Stomach (tissue), 19 donors: ENCODE measurements at places on chromosomes 7 and 10. TPM values are rescaled to one million over a fixed set of nuclear protein-coding genes. Genes with fewer than 3 reads are reported as not detected.

GPR22 gene
- total RNA-seq = not detected

ADARB2 gene
- not detected for total RNA-seq

INHBA gene
- total RNA-seq = 3.5 TPM

NMT2 gene
- 10.7 TPM for total RNA-seq

FBXO24 gene
- 0.45 TPM for total RNA-seq

PIK3CG gene
- 1.7 TPM for total RNA-seq

SCART1 gene
- total RNA-seq = 5.9 TPM

TMEM236 gene
- not detected for total RNA-seq

HMX2 gene
- total RNA-seq = not detected

CYP3A4 gene
- total RNA-seq = not detected

C10orf143 gene
- 1.5 TPM for total RNA-seq

LRRC17 gene
- total RNA-seq = 2.2 TPM

CPXM2 gene
- total RNA-seq = 33.5 TPM

WDFY4 gene
- total RNA-seq = 1.2 TPM

BCAP29 gene
- total RNA-seq = 44.6 TPM

ZNF800 gene
- 32.6 TPM for total RNA-seq

PNLIPRP3 gene
- total RNA-seq = not detected

ZNF727 gene
- not detected for total RNA-seq

LDB3 gene
- total RNA-seq = 0.29 TPM

FBXL15 gene
- 22.9 TPM for total RNA-seq

CALCR gene
- not detected for total RNA-seq

IKZF5 gene
- 18.5 TPM for total RNA-seq

GDI2 gene
- total RNA-seq = 346 TPM

LIPN gene
- not detected for total RNA-seq

ADAM12 gene
- total RNA-seq = not detected

TSPAN13 gene
- 63.0 TPM for total RNA-seq

IL2RA gene
- not detected for total RNA-seq

PON2 gene
- 139 TPM for total RNA-seq

DEPP1 gene
- total RNA-seq = 33.9 TPM

CPA4 gene
- not detected for total RNA-seq

VIM gene
- total RNA-seq = 723 TPM

GNGT1 gene
- total RNA-seq = not detected

ITGA8 gene
- 1.7 TPM for total RNA-seq

SLC4A2 gene
- total RNA-seq = 125 TPM

MTERF1 gene
- total RNA-seq = 2.2 TPM

LIPJ gene
- not detected for total RNA-seq

LLCFC1 gene
- not detected for total RNA-seq

SPOCK2 gene
- 22.2 TPM for total RNA-seq

PIP gene
- total RNA-seq = not detected

PROSER2 gene
- 16.2 TPM for total RNA-seq

UCN3 gene
- total RNA-seq = not detected

TBC1D12 gene
- total RNA-seq = 26.8 TPM

MBLAC1 gene
- total RNA-seq = not detected

NPFFR1 gene
- 0.45 TPM for total RNA-seq

CHAT gene
- total RNA-seq = not detected

CDC14C gene
- not detected for total RNA-seq

MET gene
- total RNA-seq = 4.9 TPM

SAMD9 gene
- total RNA-seq = 11.7 TPM
